ENCODE measurements at places on chromosomes 16 and 17. TPM values are rescaled to one million over a fixed set of nuclear protein-coding genes. Genes with fewer than 3 reads are reported as not detected.

- no peaks in the 10 kb centered on the region for H3K36me3 ChIP-seq
- H3K27me3 ChIP-seq, result no peaks in the 10 kb centered on the region
- no peak overlapping the region for H3K4me3 ChIP-seq
Observed at GRCh38 chr17:83055911-83056582, 23.4 kb upstream of the METRNL start.

GRCh38 chr17:77507111-77507885, 366.5 kb downstream of the SEC14L1 start:
- no peak overlapping the region for H3K4me3 ChIP-seq
- no peaks in the 10 kb centered on the region for H3K27me3 ChIP-seq
- no peaks in the 10 kb centered on the region for H3K36me3 ChIP-seq
- H3K27ac ChIP-seq, result no peak overlapping the region

WNK4 gene
- 16.2 TPM for total RNA-seq

KCNJ12 gene
- total RNA-seq, result not detected

GRCh38 chr17:2017274-2017941, 7.7 kb downstream of the RTN4RL1 start:
- no peak for DNase-seq
- H3K4me1 ChIP-seq, result no peaks in the 10 kb centered on the region
- H3K27ac ChIP-seq, result no peak overlapping the region
- H3K4me3 ChIP-seq, result no peak overlapping the region
- H3K27me3 ChIP-seq, result no peaks in the 10 kb centered on the region

ADAM11 gene
- not detected for total RNA-seq

GRCh38 chr17:64244165-64244564, 18.9 kb downstream of the TEX2 start:
- H3K27ac ChIP-seq, result no peak overlapping the region
- no peaks in the 10 kb centered on the region for H3K4me1 ChIP-seq
- H3K36me3 ChIP-seq, result no peaks in the 10 kb centered on the region
- H3K4me3 ChIP-seq, result no peak overlapping the region

GRCh38 chr16:67105246-67105645, 4.5 kb upstream of the PHAF1 start:
- DNase-seq, result no peak
- no peaks in the 10 kb centered on the region for H3K36me3 ChIP-seq
- H3K27ac ChIP-seq, result no peak overlapping the region
- H3K27me3 ChIP-seq, result no peaks in the 10 kb centered on the region
- no peak overlapping the region for H3K4me3 ChIP-seq
- no peaks in the 10 kb centered on the region for H3K4me1 ChIP-seq

DNA sequence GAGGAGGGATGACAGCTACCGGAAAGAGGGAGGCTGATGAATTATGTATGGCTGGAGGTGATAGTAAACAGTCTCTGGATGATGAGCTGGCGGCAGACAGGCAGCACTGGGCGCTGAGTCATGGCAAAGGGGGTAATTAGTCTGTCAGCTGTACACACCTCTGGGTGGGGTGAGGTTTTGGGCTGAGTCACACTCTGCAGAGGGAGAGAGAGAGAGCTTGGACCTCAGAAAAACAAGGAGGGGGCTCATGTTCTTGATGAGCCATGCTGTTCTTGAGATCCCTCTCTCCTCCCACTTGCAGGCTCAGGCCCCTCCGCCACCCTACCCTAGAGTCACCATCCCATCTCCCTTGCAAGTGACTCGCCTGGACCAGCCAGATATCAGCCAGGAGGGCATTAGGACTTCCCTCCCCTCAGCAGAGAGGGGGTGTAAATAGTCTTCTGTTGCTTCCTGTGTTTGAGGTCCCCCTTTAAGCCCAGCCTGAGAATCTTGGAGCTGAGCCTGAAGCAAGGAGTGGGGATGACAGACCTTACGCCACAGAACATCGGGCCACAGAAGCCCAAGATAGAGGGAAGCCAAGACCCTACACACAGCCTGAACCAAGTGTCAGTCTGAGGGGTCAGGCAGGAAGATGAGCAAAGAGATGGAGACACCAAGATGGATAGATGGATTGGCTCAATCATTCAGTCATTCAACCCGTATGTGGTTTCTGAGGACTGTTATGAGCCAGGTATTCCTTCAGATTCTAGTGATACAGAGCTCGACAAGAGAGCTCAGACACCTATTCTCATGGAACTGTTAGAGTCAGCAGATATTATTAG, 383.2 kb upstream of the CCL2 start:
- H3K27me3 ChIP-seq, result no peaks in the 10 kb centered on the region
- no peak overlapping the region for H3K27ac ChIP-seq
- H3K4me3 ChIP-seq, result no peak overlapping the region
- DNase-seq, result no peak
- no peaks in the 10 kb centered on the region for H3K4me1 ChIP-seq

DNA sequence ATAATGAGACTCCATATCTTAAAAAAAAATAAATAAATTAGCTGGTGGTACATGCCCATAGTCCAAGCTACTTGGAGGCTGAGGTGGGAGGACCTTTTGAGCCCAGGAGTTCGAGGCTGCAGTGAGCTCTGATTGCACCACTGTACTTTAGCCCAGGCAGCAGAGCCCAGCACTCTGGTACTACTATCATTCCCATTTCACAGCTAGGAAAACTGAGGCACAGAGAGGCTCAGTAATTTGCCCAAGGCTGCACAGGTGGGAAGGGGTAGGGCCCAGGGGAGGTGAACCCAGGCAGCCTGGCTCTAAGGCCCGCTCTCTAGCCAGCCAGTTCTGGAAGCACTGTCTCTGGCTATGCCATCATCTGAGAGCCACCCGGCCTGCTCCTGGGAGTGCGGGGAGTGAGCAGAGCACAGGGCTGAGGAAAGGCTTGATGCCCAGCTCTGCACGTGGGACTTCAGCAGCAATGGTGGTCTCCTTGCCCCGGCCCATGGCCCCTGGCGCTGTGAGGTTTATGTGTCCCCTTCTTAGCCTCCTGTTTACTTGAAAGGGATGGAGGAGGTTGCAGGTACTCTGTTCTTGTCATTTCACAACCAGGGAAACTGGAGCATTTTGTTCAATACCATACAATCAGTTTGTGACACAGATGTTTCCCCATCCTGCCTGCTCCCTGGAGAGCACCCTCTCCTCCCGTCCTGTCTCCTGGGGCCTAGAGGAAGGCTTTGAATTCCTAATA, 222.3 kb downstream of the KATNIP start:
- H3K27me3 ChIP-seq, result no peaks in the 10 kb centered on the region
- no peak for DNase-seq
- H3K27ac ChIP-seq, result no peak overlapping the region

GRCh38 chr16:68236826-68237242, 907 bp upstream of the ESRP2 start:
- H3K4me1 ChIP-seq, result peaks cover 27% of the 10 kb centered on the region
- H3K27me3 ChIP-seq, result no peaks in the 10 kb centered on the region
- DNase-seq, result peak; percentile 50
- H3K4me3 ChIP-seq, result peak overlapping the region; percentile 57
- H3K36me3 ChIP-seq, result peaks cover 9% of the 10 kb centered on the region
- H3K27ac ChIP-seq, result peak overlapping the region; percentile 90

DNA sequence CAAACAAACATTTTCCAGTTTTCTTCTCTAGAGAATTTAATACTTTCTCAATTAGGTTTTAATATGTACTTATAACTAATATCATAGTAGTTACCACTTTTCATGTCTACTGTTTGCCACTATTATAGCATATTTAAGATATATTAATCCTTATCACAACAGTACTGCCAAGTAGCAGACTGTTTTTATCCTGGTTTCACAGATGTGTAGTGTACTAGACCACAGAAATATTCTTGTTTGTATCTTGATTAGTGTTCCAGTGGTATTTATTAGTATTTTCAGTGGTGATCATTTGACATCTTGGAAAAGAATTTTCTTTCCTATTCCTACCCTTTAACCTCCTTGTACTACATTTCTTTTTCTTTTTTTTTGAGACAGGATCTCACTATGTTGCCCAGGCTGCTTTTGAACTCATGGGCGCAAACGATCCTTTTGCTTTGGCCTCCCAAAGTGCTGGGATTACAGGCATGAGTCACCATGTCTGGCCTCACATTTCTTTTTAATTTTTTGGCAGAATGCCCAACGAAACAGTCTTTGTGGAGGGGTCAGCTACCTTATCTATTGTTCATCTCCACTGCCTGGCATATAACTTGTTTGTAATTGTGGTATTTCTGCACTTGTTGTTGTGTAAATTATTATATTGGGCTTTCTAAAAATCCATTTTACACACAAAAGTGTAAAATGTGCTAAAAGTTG, 27.2 kb downstream of the MAP2K4 start:
- no peaks in the 10 kb centered on the region for H3K27me3 ChIP-seq
- H3K27ac ChIP-seq, result no peak overlapping the region
- H3K36me3 ChIP-seq, result no peaks in the 10 kb centered on the region
- no peak for DNase-seq
- H3K4me3 ChIP-seq, result no peak overlapping the region

DNA sequence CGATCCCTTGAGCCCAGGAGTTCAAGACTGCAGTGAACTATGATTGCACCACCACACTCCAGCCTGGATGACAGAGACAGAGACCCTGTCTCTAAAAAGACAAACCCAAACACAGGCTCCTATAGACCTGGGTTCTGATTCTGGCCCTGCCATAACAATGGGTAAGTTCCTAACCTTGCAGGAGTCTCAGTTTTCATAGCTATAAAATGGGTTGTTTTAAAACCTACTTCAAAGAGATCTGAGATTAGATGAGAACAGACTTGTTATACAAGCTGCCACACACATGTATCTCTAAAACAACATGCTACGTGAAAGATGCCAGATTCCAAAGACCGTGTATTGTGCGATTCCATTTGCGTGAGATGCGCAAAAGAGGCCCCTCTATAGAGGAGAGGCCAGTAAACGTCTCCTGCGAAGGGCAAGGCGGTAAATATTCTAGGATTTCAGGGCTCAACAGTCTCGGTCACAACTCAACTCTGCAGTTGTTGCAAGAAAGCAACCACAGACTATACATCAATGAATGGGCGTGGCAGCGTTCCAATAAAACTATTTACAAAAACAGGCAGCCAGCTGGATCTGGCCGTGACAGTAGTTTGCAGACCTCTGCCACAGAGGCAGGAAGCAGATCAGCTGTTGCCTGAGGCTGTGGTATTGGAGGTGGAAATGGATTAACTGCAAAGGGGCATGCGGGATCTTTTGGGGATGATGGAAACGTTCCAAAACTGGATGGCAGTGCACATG, 5.9 kb downstream of the CORO7 start:
- no peaks in the 10 kb centered on the region for H3K36me3 ChIP-seq
- DNase-seq, result peak; percentile 30
- no peaks in the 10 kb centered on the region for H3K27me3 ChIP-seq

- no peaks in the 10 kb centered on the region for H3K36me3 ChIP-seq
- no peak overlapping the region for H3K27ac ChIP-seq
- no peaks in the 10 kb centered on the region for H3K27me3 ChIP-seq
- H3K4me3 ChIP-seq, result no peak overlapping the region
- peak; percentile 66 for DNase-seq
- H3K4me1 ChIP-seq, result no peaks in the 10 kb centered on the region
Observed at GRCh38 chr16:27113341-27113841, 46.7 kb downstream of the C16orf82 start.

CRISPLD2 gene
- 319 TPM for total RNA-seq

GRCh38 chr17:40493697-40494096, 7.7 kb downstream of the TNS4 start:
- peaks cover 13% of the 10 kb centered on the region for H3K4me1 ChIP-seq
- no peaks in the 10 kb centered on the region for H3K36me3 ChIP-seq
- no peaks in the 10 kb centered on the region for H3K27me3 ChIP-seq
- H3K27ac ChIP-seq, result no peak overlapping the region
- DNase-seq, result no peak

DNA sequence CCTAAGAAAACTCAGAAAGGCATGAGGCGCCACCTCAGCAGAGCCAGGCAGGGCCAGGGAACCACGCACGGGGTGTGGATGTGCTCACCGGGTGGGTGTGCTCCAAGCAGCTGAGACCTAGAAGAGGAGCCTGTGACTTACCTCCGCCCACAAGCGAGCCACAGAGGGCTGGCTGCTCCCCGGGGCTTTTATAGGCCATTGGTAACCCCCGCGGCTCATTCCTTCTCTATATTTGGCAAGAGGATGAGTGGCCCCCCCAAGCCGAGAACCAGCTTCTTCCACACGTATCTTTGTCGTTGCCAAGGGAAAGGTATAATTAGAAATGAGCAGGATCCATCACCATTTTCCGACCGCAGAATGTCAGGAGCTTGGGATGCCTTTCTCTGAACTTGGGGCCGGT, at the start of gene MYH3:
Gene MYH3 (minus strand): TSS at position 162 of the 400 bp plus-strand sequence. CDS start 2,245 bp downstream, outside the sequence.
- H3K4me1 ChIP-seq, result no peaks in the 10 kb centered on the region
- H3K36me3 ChIP-seq, result no peaks in the 10 kb centered on the region
- no peak within 1 kb of the TSS for H3K4me3 ChIP-seq
- H3K27me3 ChIP-seq, result no peaks in the 10 kb centered on the region

DNA sequence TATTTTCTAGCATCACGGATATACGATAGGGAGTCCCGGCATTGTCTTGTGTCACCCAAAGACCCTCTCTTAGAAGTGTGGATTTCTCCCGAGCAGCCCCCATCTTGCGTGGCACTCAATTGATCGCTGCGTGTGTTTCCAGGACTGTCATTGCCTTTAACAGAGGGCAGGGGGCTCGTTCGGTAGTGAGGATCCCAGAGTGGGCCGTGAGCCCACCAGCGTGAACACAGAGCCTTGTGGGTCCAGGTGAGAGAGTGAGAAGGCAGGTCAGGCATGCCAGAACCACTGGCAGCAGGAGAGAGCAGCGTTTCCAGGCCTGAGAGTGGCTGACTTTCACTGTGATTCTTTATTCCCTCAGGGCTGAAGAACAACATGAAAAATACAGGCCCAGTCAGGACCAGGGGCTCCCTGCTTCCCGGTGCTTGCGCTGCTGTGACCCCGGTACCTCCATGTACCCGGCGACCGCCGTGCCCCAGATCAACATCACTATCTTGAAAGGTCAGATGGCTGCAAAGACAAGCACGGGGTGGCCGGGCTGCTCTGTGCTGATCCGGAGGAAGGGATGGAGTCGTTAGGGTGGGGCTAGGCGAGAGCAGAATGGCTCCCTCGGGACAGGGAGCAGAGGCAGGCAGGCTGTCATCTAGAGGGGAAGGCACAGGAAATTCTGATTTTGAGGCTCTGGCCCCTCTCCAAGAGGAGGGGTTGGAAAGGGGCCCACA, 22.4 kb downstream of the C1QTNF1 start:
- H3K4me1 ChIP-seq, result no peaks in the 10 kb centered on the region
- no peak overlapping the region for H3K27ac ChIP-seq
- no peaks in the 10 kb centered on the region for H3K36me3 ChIP-seq
- H3K4me3 ChIP-seq, result no peak overlapping the region
- peak; percentile 43 for DNase-seq

GRCh38 chr16:75265911-75266701, 14.7 kb upstream of the BCAR1 start:
- H3K4me1 ChIP-seq, result peaks cover 61% of the 10 kb centered on the region
- H3K27ac ChIP-seq, result peak overlapping the region; percentile 92
- H3K36me3 ChIP-seq, result no peaks in the 10 kb centered on the region
- H3K27me3 ChIP-seq, result no peaks in the 10 kb centered on the region
- peak; percentile 82 for DNase-seq

SLC46A1 gene
- 2.5 TPM for total RNA-seq

Measured in Peyer's patch (tissue), 4 donors.